ENCODE measurements at places on chromosomes 1 and 21.

DNA sequence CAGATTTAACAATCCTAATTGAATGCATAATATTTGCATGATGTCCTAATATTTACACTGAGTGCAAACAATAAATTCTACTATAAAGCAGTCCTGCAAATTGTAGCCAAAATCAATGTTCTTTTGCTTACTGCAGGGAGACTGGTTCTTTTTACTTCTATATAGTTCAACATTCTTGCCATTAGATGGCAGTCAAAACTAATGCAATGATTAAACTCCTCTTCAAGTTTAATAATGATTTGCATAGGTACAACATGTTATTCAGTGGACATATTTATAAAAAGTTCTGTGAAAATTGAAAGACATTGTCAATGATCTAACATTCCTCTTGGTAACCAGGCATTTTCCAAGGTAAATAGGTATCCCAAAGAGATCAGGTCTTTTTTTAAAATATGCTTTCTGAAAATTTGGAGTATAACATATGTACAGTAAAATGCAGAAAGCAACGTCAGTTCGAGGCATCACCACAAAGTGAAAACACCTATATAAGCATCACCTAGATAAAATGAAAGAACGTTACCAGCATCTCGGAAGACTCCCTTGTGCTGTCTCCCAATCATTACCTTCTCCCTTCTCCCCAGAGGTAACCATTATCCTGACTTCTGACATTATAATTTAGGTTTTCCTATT is 9.8 kb upstream of the FNBP1L start:
- no peak for DNase-seq

- no peak for DNase-seq
Observed at GRCh38 chr1:210272666-210273065, 40.1 kb downstream of the SERTAD4 start.

GRCh38 chr1:204746838-204747442 is 61.4 kb upstream of the LRRN2 start:
- peak; percentile 18 for DNase-seq

DNA sequence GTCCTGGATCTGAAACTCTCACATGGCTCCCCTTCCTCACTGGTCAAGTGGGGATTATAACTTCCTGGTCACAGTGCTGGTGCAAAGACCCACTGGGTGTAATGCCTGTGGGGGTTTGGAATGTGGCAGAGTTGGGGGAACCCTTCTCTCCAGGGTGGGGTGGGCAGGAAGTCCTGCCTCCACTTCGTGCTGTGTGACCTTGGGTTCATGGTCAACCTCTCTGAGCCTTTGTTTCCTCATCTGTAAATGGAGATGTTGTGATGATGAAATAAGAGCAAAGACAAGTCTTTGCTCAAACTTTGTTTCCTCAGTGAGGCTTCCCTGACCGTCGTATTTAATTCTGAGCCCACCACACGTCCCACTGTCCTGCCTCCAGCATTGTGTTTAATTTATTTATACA is 564.7 kb downstream of the PTPRU start:
- DNase-seq, result no peak

- no peak for DNase-seq
Observed at GRCh38 chr1:47409311-47410067, 6.6 kb upstream of the FOXE3 start.

GRCh38 chr1:224289396-224289795 is 40.6 kb downstream of the NVL start:
- no peak for DNase-seq

DNA sequence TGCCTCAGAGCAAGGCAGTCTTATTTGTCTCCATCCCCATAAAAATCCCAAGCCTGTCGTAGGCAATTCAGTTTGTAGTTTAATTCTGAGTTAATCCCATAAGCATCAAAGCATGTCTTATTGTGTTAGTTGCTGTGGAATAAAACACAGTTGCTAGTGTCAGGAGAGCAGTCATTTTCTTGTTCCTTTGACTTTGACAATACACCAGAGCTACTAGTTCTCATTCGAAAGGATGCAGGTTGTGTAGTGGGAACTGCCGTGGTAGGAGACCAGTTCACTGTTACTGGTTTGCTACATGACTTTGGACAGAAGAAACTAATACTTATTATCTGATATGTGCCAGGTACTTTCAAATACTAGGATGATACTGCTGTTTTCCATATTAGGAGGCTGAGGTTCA is 23.5 kb downstream of the LRIG2 start:
- DNase-seq, result no peak

DNA sequence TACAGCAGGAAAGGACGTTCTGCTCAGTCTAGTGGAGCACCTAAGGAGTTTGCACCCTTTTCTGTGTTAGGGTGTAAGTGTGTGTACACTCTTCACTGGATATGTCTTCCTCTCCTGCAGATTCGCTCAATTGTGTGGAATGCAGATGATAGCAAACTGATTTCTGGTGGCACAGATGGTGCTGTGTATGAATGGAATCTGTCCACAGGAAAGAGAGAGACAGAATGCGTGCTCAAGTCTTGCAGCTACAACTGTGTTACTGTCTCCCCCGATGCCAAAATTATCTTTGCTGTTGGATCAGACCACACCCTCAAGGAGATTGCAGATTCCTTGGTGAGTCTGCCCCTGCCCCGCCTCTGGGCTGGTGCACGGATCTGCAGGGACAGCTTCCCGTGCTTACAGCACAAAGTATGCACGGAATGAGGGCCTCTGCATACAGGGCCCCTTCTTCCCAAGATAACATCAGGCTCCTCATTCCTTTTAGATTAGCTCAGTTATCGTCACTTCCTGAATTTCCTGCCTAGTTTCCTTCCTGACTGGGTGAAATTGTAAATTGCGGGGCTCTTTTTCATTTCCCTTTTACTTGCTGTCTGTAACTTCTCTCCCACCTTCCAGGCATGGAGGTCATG is 34.6 kb downstream of the CFAP57 start:
- DNase-seq, result no peak

- DNase-seq, result peak; percentile 23
Observed at GRCh38 chr1:235207209-235207565, 46.1 kb upstream of the RBM34 start.

GRCh38 chr1:44237721-44238457 is 24.6 kb downstream of the DMAP1 start:
- DNase-seq, result no peak

DNA sequence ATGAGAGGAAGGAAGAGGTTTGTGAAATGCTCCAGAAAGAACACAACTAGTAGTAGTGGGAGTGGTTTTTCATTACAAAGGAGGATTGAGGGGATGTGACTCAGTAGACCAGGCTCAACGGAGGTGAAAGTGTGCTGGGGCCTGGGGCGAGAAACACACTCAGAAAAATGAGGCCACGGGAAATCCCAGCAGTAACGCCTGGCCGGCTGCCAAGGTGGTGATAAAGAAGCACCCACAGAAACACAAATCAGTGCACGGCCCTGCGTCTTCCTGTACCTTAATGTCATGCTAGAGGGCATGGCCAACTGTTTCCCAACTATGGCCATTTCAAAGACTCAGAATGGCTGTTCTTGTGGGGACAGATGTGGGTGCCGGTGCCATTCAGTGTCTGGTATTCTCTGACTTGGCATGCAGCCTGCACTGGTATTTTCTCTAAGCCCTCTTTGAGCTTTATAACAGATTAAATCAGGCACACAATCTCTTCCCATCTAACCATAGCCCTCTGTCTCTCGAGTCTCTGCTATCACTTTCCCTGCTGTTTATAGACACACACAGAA is 38.2 kb downstream of the URB2 start:
- peak; percentile 60 for DNase-seq

- no peak for DNase-seq
Observed at GRCh38 chr21:44965251-44966022, 25.6 kb downstream of the SLX9 start.

DNA sequence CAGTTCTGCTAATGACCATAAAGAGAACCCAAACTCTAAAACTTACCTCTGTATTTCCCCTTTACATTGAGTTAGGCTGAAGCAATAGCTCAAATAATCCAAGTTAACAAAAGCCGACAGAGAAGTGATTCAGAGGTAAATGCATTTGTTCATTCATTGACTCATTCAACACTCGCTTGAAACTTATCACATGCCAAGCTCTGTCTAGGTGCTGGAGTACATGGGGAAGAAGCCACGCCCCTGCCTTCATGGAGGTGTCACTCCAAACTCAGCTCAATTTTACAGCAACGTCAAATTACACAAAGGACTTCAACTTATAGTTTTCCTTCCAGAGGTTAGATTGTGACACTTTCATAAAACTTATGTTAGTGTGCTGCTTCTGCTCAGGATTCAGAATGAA is 45.8 kb downstream of the SLC25A24 start:
- no peak for DNase-seq

DNA sequence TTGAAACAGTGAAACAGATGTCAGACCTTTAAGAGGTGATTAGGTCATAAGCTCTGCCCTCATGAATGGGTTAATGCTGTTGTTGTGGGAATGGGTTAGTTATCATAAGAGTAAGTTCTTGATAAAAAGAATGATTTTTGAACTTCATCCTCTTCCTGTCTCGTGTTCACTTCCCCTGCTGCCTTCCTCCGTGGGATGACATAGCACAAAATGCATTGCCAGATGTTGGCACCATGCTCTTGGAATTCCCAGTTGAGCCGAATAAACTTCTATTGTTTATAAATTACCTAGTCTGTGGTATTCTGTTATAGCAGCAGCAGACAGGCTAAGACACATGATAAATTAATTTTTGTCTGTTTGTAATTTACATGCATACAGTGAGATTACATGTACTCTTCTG is 112.0 kb upstream of the LRRC7 start:
- DNase-seq, result no peak

GRCh38 chr1:5651964-5652821 is 340.0 kb downstream of the NPHP4 start:
- no peak for DNase-seq

DNA sequence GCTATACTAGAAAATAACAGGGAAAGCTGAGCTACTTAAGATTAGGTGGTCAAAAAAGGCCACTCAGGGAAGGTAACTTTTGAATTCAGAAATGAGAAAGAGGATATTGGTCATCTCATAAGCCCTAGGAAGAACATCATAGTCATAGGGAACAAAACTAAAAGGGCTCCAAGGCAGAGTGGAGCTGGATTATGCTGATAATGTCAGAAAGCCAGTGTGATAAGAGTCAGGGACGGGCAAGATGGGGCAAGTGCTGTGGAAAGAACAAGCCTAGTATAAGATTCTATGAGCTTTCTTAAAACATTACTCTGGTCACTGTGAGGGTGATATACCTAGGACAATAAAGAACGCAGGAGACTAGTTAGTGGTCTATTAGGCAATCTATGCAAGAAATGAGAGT is 106.6 kb downstream of the DUSP10 start:
- no peak for DNase-seq

DNA sequence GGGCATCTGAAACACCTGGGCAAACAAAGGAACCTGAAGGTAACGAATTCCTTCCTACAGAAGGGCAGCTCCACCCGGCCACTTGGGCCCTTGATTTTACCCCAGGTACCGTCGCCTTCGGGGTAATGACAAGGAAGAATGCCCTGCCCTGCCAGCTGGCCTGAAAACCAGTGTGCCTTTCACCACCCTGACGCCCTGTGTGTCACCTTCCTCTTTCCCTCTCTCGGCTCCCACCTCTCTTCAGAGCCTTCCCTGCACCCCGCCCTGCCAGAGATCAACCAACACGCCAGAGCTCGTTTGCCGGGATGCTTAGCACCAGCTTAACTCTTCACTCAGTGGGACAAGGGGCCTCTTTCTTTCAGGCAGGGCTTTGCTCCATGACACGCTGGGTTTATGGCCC is 86.0 kb downstream of the SIM2 start:
- DNase-seq, result no peak
